ENCODE measurements at places on chromosomes 7 and 10.

DNA sequence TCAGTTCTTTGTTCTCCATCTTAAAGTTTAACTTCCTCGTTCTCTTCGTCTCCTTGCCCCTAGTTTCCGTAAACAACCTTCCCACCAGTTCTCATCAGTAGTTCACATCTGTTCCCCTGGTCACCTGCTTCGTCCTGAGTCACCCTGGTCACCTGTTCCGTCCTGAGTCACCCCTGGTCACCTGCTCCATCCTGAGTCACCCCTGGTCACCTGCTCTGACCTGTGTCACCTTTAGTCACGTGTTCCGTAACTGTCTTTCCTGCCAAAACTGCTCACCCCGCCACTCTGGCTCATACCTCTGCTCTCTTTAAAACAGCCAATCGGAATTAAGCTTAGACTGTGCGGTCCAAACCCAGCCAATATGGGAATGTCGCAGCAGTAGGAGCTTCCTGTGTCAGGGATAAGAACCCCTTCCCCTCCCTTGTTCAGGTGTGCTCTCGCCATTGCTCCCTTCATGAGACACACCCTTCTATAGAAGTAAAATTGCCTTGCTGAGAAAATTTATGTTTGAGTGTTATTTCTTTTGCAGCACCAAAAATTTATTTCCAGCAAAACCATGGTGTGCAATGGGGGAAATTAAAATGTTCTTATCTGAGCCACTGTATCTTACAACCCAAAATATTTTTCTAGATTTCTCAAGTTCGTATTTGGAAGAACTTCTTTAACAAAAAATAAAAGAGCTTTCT, 112.2 kb downstream of the VIM start:
- DNase-seq = no peak

DNA sequence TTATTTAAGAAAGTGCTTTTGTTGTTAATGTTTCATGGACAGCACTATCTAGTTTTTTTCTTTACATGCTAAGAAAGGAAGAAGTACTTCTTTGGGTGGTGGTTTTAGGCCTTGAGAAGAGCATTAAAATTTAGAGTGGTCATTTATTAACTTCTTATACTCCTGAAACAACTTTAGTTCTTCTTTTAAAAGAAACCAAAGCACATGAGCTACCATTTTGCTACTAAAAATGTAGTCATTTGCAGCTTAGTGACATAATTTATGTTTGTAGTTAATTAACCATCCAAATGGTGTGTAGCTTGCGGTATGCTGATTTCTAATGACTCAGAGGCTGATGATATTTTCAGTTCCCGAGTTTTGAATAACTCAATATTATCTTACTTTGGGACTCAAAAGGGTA, 207.5 kb downstream of the BBS9 start:
- no peak for DNase-seq

DNA sequence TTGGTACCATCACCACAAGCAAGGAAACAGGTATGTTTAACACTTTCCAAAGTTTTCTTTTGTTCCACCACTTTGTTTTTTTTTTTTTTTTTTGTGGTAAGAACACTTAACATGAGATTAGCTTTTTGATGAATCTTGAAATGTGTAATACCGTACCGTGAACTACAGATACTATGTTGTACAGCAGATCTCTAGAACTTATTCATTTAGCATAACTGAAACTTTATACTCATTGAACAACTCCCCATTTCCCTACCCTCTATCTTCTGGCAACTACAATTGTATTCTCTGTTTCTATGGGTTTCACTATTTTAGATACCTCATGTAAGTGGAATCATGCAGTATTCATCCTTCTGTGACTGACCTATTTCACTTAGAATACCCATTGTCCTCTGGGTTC, 162.7 kb upstream of the ITGB1 start:
- no peak for DNase-seq

GRCh38 chr10:132418527-132419416, 21.8 kb downstream of the PWWP2B start:
- DNase-seq = no peak

DNA sequence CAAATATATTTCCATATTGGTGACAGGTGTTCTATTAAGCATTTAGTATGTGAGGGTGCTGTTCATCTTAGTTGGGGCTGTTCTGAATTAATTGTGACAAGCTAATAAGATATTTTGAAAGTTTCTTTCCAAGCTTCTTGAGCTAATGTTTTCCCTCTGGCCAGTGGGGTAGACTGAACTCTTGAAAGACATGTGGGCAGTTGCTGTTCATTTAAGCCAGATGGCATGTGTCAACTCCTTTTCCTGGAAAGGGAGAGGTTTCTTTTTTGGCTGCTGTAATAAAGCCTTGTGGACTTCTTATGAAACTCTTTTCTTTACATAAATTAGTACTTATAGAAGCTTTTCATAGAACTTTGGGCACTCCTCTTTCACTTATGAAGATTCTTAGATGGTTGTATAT, 21.7 kb downstream of the RAB18 start:
- no peak for DNase-seq

DNA sequence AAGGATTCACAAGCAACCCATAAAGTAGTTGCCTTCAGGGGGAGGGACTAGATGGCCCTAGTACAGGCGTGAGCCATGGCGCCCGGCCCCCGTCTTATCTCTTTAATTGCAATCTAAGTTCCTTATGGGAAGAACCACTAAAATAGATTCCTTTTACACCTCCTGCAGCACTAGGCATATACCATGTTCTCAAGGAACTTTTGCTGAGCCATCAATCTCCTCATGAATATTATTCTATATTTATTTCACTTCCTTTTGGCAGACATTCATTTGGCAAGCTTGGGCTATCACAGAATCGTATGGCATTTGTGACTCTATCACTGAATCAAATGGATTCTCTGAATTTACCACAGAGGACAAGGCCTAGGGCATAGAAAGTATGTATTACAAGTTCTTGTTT, 14.8 kb upstream of the DNAJC12 start:
- no peak for DNase-seq

GRCh38 chr7:139714163-139714901, 63.5 kb downstream of the HIPK2 start:
- DNase-seq = no peak

- DNase-seq = no peak
These were observed 30.0 kb downstream of the ELFN1 start for GRCh38 chr7:1700086-1700485.

DNA sequence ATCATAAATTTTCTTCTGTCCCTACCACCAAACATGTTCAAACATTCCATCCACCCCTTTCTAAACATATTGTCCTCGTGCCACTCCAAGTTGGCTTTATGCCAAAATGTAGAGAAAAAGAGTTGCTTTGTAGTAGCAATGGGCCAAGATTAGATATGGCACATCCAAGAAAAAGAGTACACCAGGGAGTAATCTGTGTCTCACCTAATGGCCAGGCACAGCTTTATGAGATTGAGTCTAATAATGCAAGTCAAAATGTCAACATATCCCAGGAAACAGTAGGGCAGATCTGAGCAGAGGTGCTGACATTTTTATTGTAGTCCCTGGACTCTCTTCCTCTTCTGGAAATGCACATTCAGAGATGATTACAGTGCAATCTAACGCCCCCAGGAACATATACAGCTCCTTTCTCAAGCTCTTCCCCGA, 5.7 kb upstream of the OR6V1 start:
- no peak for DNase-seq

DNA sequence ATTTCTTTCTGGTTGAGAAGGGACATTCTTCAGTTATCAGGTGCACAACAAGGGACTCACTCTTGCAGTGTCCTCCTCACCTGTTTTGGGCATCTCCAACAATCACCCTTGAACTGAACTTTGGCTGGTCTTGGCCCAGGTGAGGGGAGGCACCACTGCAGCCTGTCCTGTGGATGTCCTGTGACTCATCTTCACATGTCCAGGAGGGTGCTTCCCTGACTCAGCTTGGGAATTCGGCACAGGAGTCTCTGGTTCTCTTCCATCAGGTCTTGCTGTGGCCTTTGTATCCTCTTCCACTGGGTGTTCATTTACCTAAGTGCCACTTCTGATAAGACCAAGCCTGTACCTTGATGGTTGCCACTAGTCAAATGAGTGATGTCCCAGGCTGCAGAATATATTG, 196.7 kb upstream of the MKI67 start:
- no peak for DNase-seq

DNA sequence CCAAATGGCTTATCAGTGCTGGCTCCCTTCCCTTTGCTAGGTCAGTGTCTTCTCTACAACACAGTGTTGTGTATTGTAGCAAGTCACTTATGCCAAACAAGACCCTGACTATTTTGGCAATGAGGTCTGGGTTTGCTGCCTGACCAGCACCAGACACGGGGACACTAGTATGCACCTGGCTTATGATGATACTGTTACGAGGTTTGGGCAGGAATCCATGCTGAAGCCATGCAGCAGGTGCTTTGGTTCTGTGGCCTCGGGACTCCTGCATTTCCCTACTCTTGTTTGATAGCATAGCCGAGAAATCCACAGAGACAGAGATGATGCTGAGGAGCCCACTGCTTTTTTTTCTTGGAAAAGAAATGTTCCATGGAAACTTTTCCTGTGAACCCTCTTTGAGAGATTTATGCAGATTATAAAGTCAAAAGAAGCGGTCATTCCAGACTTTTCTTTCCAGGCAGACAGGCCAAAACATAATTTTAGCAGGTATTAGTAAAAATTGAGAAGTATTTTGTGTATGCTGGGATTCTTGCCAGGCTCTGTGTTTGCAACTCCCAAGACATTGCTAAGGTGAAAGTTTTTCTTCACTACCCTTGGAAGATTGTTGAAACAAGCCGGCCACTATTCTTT, 291.1 kb downstream of the BBS9 start:
- DNase-seq = no peak

DNA sequence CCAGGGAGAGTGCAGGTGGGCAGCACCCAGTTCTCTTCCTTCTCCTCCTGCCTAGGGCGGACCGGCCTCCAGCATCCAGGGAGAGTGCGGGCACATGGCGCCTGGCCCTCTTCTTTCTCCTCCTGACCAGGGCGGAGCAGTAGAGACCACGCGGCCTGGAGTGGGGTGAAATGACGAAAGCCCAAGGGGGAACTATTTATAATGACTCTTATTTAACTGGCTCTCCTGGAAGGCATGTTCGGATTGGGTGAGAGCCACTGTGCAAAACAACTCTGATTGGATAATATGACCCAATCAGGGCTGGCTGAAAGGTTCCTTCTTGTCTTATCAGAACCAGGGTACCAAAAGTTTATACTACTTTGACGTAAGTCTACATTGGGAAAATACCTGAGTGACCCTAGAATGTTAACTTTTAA, 63.1 kb downstream of the ZNF37A start:
- DNase-seq = no peak

DNA sequence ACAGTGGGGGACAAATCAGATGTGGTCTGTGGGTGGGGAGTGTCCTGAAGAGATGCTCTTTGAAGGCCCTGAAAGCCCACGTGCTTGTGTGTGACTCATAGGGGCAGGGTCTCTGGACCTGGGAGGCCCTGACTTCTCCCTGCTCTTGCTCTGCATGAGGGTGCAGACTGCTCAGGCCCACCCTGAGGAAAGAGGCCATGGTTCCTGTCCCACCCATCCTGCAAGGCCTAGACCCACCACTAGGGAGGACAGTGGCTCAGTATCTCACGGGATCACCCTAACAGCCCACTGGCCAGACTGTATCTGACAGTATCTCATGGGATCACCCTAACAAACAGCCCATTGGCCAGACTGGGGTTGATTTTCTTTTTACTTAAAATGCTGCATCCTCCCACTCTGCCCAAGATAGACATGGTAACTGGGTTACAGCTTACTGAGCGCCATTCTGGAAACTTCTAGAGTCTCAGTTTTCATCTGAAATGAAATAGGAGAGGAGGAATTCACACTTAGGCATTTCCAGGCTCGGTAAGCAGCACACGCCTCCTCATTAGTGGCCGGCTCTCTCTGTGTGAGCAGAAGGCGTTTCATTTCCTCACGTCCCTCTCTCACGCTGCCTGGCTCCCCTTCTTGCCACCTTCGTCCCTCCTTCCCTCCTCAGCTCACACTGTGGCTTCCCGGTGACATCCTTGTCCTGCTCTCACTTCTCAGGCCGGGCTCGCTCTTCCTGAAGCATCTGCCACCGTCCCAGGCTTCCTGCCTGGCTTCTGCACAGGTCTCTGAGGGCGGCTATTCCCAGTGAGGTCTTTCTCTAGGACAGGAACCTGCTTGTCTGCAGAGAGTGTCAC, 242.6 kb downstream of the GLRX3 start:
- DNase-seq = no peak
